ENCODE measurements at places on chromosomes 6 and 20.

DNA sequence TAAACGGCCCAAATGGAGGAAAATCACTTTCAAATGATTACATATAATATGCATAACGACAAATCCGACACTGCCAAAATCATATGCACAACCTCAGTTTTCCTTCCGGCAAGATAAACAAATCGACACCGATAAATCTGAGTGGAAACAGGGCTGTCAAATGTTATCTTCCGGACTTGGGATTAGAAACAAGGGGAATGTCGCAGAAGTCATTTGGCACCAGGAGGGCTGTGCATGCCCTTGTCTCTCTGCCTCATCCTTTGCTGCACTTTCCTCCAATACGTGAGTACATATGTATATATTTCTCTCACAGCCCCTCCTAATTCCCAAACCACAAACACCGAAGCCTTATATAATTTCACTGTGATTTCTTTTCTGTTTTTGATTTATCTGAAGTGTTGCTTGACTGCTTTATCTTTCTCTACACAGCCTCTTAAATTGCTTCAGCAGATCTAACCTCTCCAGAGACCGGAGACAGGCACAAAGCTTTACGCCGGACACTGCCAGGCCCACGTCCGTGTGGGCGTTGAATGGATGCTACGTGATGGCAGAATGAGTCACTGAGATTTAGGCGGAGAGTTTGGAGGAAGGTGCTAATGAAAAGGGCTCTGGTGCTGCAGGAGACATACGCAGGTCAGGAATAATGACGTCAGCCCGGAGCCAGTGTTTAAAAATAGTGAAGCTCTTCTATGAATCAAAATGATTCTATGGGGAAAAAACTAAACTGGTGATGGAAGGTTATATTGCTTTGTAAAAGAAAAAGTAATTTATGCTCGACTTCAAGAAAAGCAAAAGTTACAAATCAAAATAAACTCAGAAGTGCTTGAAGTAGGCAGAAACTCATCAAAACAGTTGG lies 21.0 kb upstream of the PRELID3B start:
- no peak for DNase-seq

GRCh38 chr6:10237298-10238038 lies 177.4 kb downstream of the TFAP2A start:
- DNase-seq: no peak

DNA sequence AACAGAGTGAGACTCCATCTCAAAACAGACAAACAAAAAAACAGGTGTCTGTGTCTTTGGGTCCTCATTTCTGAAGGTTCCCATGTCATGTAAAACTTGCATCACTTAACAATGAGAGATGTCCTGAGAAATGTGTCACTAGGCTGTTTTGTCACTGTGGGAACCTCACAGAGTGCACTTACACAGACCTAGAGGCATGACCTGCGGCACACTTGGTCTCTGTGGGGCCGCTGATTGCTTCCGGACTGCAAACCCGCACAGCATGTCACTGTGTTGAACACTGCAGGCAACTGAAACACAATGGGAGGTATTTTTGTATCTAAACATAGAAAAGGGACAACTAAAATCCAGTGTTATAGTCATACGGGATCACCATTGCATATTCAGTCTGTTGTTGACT lies 42.3 kb upstream of the TMEM181 start:
- no peak for DNase-seq

GRCh38 chr20:48855046-48855445 lies 27.2 kb upstream of the PREX1 start:
- DNase-seq: no peak

DNA sequence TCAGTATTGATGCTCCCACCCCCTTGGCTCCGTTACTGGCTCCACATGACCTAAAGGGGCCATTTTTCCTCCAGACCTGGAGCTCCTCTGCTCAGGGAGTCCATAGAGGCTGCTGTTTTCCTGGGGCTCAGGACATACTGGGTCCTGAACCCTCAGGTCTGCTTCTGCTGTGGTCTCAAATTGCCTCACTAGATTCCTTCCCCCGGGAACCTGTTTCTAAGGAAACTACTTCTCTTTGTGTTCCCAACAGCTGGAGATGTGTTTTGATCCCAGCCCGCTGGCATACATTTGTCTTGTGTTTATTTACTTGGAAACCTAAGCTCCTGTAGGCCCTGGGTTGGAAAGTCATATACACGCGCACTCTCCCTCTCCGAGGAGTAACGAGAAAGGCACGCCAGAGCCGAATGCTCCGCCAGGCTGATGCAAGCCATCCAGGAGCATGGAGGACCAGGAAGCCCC lies 222.8 kb downstream of the UST start:
- no peak for DNase-seq

DNA sequence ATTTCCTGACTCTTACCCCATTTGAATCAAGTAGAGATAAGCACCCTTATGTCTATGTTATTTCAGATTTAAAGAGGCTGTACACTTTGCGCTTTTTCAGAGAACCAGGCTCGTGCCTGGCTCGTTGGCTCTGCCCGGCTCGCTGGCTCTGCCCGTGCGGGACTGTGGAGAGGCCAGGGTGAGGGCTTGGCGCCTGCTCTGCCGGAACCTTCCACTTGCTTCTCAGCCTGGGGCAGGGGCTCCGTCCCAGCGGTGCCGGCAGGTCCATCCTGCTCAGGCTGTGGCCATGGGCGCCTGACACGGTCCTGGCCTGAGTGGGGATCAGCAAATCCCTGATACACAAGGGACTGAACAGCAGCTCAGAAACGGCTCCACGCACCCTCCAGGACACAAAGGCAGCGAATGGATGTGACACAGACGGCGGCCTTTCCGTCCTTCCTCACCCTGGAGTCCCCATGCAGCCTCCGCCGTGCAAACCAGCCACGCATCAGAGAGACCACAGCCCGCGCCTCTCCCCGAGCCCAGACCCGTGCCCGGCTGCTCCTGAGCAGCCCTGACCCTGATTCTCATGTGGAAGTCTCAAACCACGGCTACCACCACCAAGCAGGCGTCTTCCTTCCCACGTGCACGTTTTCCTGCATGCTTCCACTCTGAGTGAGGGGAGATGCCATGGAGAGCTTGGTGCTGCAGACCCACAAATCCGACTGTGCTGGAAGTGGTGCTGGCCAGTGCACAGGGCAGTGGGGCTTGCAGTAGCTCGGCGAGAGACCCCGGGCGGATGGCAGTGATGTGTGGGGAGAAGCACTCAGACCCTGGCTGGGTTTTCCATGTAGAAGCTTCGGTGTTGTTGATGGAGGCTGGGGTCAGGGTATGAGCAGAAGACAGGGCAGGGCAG lies 233.9 kb downstream of the ERMARD start:
- DNase-seq: no peak

GRCh38 chr20:40961176-40961575 lies 67.4 kb upstream of the TOP1 start:
- no peak for DNase-seq

GRCh38 chr20:44572551-44573500 lies 9.6 kb upstream of the PKIG start:
- DNase-seq: no peak

- DNase-seq: no peak
These were observed 265.3 kb upstream of the TCF21 start for GRCh38 chr6:133623621-133624020.

DNA sequence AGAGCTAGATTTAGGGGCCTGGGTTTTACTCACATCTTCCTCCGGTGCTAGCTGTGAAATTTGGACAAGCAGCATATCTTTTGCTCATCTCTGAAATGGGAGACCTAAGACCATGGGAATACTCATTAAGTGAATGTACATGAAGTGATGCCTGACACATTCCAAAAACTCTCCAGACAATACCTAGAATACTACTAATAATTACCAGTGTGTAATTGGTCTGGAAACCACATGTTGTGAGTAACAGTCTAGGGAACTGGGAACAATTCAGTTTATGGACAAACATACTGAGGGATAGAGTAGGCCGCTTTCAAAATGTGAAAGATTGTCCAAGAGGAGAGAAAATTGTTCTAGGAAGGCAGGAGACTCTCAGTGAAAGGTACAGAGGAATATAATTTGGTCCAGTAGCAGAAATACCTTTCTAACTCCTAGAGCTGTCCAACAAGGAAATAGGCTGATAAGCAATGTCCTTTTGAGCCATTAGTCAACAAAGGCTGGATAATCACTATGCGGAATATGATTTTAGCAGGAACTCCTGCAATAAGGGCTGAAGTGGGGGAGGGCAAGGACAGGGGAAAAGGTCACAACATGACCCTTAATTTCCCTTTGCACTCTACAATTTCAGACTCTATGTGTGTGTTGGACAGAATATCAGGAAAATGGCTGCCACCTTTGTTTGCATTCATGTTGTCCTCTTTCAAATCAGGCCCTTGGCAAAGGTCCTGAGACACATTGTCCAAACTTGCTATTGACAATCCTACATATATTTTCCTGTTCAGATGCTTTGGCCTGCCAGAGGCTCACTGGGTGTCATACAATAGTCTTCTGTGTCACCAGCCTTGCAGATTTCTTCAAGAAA lies 315.4 kb downstream of the PLCB1 start:
- DNase-seq: no peak

DNA sequence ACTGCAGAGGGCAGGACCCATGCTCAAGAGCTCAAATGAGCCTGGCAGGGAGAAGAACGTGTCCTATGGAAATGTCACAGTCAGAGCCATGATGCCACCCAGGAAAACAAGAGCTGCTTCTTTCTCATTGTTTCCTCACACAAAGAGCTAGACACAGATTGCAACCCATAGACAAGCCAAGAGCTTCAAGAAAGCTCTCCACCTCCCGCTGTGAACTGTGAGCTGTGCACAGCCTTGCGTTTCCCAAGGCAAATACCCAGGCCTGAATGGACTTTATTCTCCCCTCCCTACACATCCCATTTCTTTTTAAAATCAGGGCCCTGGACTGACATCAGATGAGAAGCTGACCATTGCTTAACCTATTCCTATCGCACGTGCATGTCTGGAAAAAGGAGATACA lies 388.8 kb downstream of the RNGTT start:
- DNase-seq: no peak
